ENCODE measurements at places on chromosomes 12 and 14.
A peak's percentile ranks its signal among the peaks of the same experiment; 100 is the strongest.

- peak; percentile 45 for DNase-seq
These were observed 61.9 kb downstream of the ESR2 start for GRCh38 chr14:64232095-64232838.

- DNase-seq, result peak; percentile 33
These were observed 3.5 kb upstream of the KLRD1 start for GRCh38 chr12:10304161-10304574.

DNA sequence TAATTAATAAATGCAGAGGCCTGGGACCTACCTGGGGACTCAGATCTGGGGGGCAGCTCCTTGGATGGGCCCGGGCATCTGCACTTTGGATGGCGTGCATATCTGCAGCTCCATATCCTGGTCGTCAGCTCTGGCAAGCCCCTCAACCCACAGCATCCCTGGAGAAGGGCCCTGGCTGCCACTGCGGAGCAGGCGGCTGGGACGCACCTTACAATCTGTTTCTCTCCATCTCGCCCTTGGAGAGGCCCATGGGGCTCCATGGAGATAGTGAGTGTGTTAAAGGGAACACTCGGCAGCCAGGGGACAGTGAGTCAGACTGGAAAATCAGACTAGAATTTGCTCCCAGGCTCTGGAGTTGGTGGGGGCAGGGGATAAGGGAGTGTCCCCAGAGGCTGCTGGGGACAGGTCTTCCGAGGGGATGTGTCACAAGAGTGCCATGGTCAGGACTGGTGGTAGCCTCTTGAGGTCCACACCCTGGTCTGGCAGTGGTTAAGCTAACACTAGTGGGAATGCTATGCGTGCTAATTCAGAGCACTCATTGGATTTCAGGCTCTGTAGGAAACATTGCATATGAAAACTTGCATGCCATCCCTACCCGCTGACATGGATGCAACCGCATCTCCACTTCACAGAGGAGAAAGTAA lies 21.5 kb downstream of the RFLNA start:
- no peak for DNase-seq

- DNase-seq, result no peak
These were observed 68.2 kb downstream of the IFT43 start for GRCh38 chr14:76053572-76054355.

DNA sequence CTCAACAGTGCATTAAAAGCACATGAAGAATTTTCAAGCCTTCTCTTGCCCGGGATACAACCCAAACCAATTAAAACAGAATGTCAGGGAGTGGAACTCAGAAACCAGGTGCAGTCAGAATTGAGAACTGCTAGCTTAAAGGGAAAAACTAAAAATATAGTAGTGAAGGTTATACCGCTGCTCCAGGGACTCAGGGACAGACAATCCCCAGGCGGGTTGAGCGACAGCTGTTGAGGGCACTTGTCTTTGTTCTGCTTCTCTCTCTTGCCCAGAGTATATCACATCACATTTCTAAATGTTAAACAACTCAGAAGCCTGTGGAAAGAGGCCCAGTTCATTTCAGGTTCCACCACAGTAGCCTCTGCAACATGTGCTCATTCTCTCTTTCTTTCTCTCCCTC lies 93.1 kb downstream of the SLC5A8 start:
- DNase-seq, result no peak

DNA sequence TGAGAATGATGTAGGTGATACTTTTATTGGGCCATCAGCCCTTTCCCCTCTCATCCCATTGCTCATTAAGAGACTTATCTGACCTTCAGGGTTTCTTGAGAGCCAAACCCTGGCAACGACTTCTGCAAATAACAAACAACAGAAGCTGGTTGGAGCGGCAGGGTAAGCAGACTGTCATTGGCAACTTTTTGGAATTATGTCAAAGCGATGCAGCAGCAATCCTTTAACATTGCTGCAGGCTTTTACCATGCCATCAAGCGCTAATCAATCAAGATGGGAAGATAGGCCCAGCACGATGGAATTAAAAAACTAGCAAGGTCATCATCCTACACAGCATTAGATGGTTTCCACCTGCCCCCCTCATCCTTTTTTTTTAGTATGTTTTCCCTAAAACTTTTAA lies 406.1 kb upstream of the PDE3A start:
- DNase-seq, result no peak

- no peak for DNase-seq
These were observed 8.8 kb downstream of the ALKBH2 start for GRCh38 chr12:109084425-109084824.

- no peak for DNase-seq
These were observed 209.1 kb downstream of the BCL11B start for GRCh38 chr14:99062772-99063418.

- DNase-seq, result no peak
These were observed 795 bp downstream of the LMBR1L start for GRCh38 chr12:49109641-49110463.

- no peak for DNase-seq
These were observed 114.6 kb upstream of the KRAS start for GRCh38 chr12:25365340-25365730.

DNA sequence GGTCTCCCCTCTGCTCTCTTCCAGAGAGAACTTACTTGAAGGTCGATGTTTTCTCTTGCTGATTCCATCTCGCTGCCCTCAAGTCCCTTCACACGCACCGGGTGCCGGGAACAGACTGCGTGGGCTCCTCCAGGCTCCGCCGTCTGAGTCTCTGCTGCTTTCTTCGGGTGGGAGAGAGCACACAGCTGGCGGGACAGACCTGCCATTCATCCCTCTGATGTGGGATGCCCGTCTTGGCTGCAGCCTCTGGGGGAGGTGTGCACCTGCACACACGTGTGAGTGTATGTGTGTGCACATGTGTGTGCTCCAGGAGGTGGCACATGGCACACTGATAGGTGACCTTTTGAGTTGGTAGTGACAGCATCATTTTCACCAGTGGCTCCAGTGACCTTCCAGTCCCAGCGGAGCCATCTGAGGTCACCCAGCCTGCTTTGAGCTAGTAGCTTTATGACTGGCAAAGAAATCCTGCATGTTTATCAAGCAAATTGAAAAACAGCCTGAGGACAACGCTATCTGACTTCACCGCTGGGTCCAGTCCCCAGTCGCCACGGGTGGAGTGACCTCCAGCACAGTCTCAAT lies at the start of gene NINJ2:
Gene NINJ2, minus strand, starts transcription at position 153 of the 579 bp plus-strand sequence. Its CDS starts 85 bp downstream, at position 68.
- DNase-seq, result no peak

DNA sequence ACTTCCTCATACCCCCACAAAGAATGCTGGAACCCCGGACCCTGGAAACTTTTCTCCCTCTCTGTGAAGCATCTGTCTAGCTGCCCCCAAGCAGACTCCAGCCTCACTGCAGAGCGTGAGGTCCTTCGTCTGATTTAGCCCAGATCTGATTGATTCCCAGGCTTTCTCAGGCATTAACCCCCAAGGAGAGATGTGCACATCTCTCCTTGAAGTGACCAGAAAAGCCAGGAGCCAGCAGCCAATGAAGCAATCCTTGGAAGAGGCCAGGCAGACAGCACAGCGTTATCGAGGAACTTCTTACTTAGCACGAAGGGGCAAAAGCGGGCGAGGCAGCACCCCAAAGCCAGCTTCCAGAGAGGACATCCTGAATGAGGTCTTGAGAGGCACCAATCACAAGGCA lies 100.7 kb downstream of the ZFP36L1 start:
- no peak for DNase-seq

DNA sequence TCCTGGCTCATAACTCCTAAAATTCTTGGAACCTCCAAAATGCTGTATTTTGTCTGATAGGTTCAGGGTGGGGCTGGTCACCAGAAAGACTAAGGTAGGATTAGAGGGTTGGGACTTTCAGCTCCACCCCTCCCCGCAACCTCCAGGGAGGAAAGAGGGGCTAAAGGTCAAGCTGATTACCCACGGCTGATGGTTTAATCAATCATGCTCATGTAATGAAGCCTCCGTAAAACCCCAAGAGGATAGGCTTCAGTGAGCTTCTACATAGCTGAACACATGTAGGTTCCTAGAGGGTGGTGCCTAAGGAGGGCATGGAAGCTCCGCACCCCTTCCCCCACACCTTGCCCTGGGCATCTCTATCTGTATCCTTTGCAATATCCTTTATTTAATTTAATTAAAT lies 60.0 kb downstream of the DGLUCY start:
- no peak for DNase-seq

DNA sequence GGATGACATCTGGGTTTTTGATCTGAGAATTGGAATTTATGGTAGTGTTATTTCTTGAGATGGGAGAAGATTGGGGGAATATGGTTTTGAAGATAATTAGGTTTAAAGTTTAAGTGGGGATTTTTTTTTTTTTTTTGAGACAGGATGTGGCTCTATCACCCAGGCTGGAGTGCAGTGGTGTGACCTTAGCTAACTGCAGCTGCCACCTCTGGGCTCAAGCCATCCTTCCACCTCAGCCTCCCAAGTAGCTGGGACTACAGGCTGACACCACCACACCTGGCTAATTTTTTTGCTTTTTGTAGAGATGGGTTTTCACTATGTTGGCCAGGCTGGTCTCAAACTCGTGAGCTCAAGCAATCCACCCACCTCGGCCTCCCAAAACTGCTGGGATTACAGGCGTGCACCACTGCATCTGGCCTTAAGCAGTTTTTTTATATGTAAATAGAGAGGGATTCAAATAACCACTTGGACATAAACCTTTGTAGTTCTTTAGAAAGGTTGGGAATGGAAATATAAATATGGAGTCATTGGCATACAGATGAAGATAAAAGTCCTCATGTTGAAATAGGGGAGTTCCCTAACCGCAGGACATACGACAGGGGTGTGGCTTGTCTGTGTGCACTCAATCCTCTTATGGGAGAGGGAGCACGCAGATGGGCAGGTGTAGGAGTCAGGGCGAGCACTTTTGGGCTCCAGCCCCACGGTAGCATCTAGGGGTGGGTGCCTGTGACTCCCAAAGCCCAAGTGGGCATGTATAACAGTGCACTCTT lies 4.7 kb downstream of the LIN52 start:
- DNase-seq, result no peak

DNA sequence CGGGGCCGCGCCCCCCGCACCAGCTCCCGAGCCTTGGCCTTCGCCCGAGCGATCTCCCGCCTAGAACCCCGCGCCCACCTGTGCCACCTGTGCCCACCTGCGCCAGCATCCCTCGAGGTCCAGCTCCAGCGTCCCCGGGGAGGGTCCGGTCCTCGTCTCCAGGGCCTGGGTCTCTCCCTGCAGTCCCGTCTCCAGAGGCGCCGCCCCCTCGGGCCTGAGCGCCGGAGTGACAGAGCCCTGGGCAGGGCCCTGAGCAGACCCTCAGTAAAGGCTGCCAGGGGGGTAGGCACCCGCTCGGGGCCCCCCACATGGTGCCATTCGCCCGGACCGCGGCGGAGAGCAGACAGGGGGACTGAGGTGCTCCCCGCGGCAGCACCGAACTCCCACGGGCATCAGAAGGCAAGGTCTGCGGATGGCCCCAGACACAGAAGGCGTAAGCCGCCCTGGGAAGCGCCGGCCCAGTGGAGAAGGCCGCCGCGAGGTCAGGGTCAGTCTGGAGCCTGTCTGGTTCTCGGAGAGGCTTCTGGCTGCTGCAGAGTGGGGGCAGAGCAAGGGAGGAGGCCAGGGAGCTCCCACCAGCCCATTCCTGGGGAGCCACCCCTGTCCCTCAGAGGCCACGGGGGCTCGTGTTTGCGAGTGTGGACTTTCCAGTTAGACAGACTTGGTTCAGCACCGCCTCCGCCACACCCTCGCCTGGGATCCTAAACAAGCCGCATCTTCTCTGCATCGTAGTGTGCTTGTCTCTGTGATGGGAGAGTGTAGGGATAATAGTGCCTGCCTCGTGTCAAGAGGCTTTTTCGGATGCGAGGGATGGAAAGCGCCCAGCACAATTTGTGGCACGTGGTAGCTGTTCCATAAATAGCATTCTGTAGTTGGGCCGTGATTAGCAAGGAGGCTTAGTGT lies 1.1 kb upstream of the PPP1R13B start:
- no peak for DNase-seq

GRCh38 chr12:104415342-104415980 lies 41.3 kb upstream of the CHST11 start:
- no peak for DNase-seq

GRCh38 chr12:94659346-94659930 lies 9.1 kb upstream of the TMCC3 start:
- DNase-seq, result no peak

GRCh38 chr12:18296909-18297280 lies 35.6 kb downstream of the PIK3C2G start:
- DNase-seq, result no peak

Data from fibroblast of skin of abdomen (primary cell).